ENCODE measurements at places on chromosomes 11 and 22.
A peak's percentile ranks its signal among the peaks of the same experiment; 100 is the strongest.

- DNase-seq: peak; percentile 40
Observed at GRCh38 chr22:38180841-38181452, 683 bp downstream of the PLA2G6 start.

DNA sequence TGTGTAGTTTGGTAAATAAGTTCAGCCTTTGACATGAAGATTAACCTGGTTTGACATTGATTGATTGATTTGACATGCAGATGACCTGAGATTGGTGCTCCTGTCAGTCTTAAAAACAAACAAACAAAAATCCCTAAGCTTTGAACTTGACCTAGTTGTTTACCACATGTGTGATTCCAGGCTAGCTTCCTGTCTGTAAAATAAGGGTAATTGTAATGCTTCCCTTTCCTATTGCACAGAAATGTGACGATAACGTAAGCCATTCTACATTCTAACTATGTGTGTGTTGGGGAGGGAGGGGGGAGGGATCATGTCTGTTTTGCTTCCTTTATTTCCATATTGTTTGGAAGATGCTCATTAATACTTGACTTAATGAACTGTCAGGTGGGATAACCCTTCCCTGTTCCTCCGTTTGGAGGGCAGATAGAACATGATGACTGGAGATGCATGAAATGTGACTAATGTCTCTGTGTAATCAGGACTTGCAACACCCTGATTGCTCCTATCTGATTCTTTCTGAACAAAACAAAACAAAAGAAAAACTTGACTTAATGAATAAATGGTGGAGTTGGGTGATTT is 106.1 kb upstream of the CLMP start:
- DNase-seq: no peak

GRCh38 chr11:111764621-111765020 is 1.6 kb downstream of the PPP2R1B start:
- no peak for DNase-seq

DNA sequence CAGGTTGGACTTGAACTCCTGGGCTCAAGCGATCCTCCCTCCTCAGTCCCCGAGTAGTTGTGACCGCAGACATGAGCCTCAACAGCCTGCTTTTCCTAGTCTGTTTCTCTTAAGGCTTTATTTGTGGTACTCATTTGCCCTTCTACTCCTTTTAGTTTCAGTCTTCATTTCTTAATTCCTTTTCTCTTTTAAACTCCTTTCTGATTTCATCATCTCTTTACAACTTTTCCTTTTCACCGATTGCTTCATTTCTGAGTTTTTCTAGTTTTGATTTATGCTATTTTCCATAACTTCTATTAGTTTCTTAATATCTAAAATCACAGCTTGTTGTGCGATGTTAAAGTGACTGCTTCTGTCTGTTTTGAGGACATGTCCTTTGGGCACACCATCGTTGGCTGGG is 17.3 kb upstream of the MRGPRF start:
- no peak for DNase-seq

GRCh38 chr11:14499178-14499559 is 442 bp downstream of the COPB1 start:
- no peak for DNase-seq

- DNase-seq: no peak
Observed at GRCh38 chr11:94895971-94896370, 77.4 kb downstream of the CWC15 start.

GRCh38 chr22:20436307-20436767 is 1.3 kb downstream of the SCARF2 start:
- no peak for DNase-seq

DNA sequence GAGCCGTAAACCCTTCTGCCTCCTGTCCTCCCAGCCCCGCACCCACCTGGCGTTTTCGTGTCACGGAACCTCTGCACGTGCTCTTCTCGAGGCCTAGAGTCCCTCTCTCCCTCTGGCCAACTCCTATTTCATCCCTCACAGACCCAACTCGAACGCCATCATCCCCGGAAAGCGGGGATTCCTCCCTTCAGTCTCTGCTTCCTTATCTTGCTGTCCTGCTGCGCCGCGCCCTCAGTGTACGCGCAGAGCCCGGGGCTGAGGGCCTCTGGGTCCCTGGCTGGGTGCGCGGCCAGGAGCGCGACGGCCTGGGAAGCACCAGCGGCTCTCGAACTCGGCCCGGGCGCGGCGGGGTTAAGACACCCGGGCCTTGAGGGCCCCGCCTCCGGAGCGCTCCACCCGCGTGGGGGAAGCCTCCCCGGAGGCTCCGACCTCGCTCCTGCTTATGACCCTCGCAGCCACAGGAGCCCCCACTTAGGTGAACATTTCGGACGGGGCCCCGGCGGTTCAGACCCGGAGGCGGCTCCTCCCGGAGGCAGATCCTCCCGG is 398 bp upstream of the ATG16L2 start:
- DNase-seq: peak; percentile 83

DNA sequence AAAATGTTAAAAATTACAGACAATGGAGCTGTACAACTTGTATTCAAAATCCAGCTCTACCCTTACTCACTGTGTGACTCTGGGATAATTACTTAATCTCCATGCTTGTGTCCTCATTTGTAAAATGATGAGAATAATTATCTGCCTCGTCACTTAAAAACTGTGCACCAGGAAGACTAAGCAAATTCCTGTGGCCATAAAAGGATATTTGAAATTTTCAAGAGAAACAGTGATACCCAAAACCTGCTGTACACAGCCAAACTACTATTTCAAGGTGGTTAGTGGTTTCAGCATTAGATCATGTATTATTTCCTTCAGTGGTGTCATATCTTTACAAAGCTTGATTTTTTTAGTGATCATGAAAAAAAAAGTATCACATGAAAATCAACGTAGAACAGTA is 136.9 kb downstream of the METTL15 start:
- no peak for DNase-seq

DNA sequence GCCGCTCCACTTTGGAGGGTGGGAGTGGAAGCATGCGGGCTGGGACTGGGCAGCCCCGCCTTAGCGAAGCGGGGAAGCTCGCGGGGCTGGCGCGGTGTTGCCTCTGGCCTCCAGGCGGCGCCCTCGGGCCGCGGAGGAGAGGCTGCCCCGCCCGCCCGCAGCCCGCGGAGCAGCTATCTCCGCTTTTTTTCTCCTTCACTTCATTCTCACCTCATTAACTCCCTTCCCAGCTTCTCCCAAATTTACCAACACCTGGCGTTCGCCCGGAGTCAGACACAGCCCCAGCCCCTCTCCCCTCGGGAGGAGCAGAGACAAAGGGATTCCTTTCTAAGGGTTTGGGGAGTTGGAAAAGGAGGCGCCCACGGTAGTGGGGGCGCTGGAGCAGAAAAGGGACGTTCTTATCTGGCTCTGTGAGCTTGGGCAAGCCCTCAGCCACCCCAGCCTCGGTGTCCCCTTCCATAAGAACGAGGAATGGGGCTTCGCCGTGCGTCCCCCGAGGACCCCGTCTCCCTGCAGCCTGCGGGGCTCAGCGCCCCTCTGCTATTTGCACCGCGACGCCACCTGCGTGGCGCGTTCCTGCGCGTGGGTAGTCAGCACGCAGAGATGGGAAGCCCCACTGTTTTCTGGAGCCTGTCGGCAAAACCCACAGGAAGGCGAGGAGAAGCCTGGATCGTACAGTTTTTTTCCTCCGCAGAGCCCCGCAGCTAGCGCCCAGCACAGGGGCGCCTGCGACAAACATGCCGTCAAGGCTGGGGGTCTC is 1.5 kb upstream of the WNT11 start:
- peak; percentile 77 for DNase-seq

DNA sequence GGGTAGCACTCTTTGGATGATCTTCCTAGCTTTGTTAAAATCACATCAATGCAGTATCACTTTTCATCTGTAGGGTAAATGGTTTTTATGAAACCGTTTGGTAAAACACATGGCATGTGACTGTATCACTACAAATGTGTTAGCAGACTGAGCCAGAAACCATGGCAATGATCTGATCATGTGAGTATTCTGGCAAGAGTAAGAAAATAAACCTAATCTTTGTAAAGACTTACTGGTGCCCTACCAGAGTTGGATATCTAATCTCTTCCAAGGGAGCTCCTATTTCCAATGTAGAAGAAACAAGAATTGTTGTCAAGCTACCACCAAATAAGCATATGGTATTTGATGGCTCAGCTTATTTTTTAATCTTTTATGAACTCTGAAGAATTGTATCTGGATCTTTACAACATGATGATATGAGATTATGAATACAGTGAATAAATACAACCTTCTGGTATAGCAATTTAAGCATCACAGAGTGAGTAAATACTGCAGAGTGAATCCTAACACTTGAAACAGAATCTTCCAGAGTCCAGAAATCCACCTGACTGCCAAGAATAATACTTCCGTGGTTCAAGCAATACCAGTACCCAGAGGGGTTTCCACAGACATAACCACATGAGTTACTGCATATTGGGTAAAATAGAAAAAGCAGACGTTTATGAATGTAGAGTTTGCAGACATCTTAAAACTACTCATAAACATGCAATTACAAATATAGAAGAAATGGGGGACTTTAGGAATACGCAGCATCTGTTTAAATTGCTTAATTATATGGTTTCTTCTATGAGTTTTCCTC is 238.8 kb downstream of the TTC28 start:
- no peak for DNase-seq

- DNase-seq: peak; percentile 43
Observed at GRCh38 chr22:37080438-37080837, 28.9 kb downstream of the KCTD17 start.

DNA sequence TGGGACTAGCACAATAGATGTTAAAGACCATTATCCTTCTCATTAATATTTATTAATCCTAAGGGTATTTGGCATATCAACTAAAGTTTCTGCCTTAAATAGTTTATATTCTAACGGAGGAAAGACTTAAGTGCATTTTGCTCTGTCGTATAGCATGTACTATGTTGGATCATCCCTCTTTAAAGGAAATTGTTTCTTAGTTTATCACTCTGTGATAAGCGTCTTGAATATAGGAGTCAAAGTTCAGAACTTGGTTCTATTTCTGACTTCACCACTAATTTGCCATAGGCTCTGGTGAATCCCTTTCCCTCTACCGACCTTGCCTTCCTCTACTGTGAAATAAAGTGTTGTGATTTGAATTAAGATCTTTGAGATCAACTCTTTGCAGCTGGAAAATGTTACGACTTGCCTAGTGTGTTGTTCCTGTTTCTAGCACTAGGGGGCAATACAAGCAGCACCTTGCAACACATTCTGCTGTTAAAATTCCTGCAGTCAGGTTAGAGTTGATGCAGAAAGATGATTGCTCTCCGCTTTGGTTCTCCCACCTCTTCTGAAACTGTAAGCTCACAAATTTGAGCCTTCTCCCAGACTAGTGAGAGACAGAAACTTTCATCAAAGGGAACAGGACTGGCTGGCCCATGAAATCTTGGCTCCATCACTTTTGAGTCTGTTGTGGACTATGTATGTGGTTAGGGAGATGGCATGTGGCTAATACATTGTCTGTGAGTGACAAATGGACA is 27.8 kb upstream of the ZNRF3 start:
- DNase-seq: peak; percentile 69

DNA sequence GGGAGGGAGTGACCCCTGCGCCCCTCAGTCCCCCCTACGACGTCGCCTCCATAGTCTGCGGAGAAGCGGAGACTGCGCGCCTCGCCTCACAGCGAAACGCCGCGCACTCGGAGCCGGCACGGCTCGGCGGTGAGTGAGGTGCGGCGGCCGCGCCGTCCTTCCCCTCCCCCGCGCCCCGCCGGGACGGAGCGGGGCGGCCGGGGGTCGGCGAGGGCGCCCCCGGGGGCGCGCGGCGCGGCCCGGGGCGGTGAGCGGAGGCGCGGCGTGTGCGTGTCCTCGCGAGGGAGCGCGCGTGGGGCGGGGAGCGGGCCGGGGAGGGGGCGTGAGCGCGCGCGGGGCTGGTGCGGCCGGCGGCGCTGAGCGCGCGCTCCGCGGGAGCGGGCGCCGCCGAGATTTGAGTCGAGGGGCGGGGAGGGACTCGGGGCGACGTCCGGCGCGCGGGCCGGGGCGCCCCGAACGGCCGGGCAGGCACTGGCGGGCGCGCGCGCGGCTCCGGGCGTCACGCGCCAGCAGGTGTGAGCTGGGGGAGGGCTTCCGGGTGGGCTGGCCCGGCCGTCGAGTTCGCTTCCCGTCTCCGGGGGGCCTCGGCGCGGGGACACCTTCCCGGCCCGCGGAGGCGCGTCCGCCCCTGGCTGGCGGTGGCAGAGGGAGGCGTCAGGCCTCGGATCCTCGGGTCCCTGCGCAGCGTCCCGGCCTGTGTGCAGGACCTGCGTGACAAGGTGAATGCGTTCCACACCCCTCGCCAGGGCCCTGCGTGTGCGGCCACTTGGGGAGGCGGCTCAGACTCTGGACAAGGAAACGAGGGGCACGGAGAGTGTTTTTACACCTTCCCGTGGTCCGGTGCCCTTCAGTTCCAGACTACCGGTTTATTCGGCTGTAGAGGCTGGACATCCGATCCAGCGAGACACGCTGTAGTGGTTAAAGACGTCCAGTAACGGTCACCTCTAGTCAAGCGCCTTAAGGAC is 50.4 kb downstream of the FAM83F start:
- DNase-seq: peak; percentile 59

- DNase-seq: no peak
Observed at GRCh38 chr11:74720596-74721478, 10.4 kb downstream of the CHRDL2 start.

- no peak for DNase-seq
Observed at GRCh38 chr22:21641417-21641788, 699 bp upstream of the SDF2L1 start.

GRCh38 chr11:14308897-14309387 is 50.0 kb downstream of the RRAS2 start:
- no peak for DNase-seq

DNA sequence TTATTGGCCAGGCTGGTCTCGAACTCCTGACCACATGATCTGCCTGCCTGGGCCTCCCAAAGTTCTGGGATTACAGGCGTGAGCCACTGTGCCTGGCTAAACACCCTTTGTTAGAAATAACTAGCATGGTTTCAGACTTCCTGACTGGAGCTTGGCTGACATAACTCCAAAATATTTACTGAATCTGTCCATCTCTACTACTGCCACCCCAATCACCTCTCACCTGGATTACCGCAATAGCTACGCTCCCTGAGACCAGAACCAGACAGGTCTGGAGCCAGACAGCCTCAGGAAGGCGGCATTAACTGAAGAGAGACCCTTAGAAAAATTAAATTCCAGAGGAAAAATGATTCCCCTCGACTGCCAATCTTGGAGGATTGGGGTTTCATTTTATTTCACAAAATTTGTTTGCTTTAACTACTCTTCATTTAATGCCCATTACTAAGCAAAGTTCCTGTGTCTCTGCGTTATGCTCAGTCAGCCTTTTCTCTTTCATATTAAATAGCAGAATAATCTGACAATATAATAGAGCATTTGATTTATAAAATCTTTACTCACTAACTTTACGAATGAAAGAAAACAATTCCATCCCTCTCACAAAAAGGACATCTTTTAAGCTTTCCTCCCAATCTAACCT is 13.1 kb downstream of the TMEM25 start:
- DNase-seq: no peak

DNA sequence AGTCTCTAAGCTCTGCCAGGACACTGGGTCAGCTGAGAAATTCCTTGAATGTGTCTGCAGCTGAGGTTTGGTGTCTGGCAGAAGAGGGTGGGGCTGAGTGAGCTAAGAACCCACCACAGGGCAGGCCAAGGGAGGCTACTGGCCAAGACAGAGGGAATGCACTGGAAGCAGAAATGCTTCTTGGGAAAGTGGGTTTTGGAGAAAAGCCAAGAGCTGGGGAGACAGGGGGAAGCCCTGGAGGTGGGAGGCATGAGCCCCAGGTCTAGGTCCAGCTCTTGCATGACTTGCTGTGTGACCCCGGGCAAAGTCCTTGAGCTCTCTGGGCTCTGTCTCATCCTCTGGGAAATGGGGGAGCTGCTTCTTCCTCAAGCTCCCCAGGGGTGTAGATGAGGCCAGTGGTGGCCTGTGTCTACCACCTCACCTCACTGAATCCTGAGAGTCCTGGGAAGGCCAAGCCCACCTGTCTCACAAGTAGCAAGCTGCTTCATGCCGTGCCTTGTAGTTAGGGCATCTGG is 2.3 kb downstream of the MMP11 start:
- DNase-seq: no peak

GRCh38 chr11:123507043-123507442 is 77.0 kb downstream of the GRAMD1B start:
- peak; percentile 22 for DNase-seq

Data from activated CD4-positive, alpha-beta T cell treated with anti-CD3 and anti-CD28 coated beads, Interleukin-2, Interleukin-4, amounts not matched to agents 100 ng/mL and 50 ng/mL, durations not matched to agents 16 hours and 8 hours (primary cell).